ENCODE measurements at places on chromosomes 1 and 21.

DNA sequence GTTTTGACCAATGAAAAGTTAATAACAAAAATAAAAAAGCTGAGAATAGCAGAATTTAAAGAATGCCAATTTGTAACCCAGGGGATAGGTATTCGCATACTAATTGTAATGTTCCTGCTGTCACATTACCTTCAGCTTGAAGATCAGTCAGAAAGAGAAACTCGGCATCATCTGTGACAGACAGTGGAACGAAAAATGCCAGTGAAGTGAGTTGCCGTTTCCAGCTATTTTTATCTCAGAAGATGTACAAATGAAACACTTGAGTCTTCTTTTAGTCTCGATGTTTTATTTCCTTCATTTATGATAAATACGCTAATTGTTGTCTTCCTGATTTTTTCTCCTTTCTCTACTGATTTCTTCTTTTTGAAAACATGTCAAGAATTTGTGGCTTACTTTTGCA lies 26.1 kb downstream of the RGS21 start:
- DNase-seq = no peak

DNA sequence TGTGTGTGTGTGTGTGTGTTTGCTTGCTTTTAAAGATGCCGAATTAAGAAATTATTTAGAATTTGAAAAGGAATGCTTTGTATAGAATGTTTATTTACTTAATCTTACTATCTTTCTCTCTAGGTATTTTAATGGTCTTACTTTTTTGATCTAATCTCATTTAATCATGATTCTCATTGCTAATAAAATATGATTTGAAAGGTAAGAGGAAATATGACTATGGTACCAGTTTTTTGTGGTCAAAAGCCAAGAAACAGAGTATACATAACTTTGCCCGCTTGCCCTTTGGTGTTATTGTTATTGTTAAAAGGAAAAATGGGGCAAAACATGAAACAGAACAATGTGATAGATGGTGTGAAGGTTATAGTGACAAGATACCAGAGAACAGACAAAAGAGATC lies 74.6 kb downstream of the RPS6KC1 start:
- no peak for DNase-seq

- no peak for DNase-seq
Observed at GRCh38 chr1:54282101-54282847, 82.3 kb downstream of the MRPL37 start.

GRCh38 chr1:247681288-247681897 lies 1.9 kb upstream of the OR13G1 start:
- peak; percentile 4 for DNase-seq

GRCh38 chr1:204335533-204335932 lies 24.2 kb downstream of the PLEKHA6 start:
- DNase-seq = no peak

DNA sequence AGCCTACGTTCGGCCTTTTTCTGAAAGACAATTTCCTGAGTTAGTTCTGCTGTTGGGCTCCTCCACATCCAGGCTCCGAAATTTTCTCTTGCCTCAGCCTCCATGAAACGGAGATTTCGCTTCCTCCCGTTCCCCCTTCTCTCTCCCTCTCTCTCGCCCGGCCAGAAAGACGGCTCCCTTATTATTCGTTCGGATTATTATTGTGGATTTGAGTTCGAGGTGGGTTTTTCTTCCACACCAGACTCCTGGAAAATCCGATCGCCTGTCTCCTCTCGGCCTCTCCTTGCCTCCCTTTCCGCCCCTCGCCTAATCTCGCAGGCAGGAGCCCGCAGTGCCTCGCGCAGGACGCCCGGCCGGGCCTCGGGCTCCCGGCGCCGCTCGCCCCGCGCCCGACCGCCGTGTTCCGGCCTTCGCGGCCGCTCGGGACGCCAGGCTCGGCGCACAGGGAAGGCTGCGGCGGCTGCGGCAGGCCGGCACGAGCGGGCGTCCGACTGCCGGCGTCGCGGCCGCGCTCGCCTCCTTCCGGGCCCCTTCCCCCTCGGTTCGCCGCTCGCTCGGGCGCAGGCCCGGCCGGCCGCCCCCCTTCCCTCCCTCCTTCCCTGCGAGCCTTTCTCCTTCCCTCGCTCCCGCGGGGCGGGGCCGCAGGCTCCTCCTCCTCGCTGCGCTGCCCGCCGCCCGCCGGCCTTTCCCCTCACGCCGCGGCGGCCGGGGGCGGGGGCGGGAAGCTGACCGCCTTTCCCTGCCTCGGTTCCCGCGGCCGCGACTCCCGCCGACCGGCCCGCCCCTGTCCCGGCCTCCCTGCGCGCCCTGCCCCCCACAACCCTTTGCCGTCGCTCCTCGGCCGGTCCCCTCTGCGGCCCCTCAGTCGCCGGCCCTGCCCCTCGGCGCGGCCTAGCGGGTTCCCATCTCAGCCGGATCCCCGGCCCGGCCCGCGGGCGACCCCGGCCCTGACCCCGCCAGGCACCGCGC lies at the start of gene ARHGEF11:
ARHGEF11 (minus strand) TSS at position 493 of the 969 bp plus-strand sequence. CDS start 1,412 bp downstream, outside the sequence.
- peak; percentile 88 for DNase-seq

- peak; percentile 54 for DNase-seq
Observed at GRCh38 chr1:114428083-114428754, 82.8 kb downstream of the TRIM33 start.

GRCh38 chr1:193031431-193031830 lies 27.7 kb downstream of the UCHL5 start:
- peak; percentile 6 for DNase-seq

DNA sequence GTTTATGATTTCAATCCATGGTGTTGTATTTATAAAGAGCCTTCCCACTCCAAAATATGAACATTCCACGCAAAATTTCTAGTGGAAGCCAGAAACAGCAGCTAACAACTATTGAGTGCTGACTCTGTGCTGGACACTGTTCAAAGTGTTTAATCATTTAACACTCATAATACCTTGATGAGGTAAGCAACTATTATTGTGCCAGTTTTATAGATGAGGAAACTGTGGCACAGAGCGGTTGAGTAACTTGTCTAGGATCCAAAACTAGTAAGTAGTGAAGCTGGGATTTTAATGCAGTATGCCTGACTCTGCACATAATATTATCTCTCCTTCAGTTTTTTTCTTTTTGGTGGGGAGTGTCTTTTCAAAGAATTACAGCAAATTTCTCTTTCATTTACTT lies 228.3 kb downstream of the SLC35F3 start:
- DNase-seq = no peak

DNA sequence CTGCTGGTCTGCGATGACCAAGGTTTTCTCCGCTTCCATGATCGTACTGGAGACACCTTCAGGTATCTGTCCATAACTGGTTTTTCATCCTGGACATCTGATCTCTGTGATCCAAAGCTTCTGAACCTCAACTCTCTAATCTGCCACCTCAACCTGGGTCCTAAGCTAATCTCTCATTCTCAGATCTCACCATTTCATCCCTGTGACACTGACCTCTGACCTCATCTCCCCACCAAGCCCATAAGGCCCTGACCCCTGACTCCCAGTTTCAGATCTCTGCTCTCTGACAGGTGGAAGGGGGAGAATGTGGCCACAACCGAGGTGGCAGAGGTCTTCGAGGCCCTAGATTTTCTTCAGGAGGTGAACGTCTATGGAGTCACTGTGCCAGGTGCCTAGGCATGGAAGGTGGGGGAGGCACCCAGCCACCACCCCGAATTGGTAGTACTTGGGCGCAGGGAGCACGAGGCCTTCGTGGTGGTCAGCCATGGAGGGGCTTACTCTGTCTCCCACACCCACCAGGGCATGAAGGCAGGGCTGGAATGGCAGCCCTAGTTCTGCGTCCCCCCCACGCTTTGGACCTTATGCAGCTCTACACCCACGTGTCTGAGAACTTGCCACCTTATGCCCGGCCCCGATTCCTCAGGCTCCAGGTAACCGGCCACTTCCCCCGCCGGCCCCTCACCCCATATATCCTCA lies 3.8 kb downstream of the SLC27A3 start:
- DNase-seq = no peak

DNA sequence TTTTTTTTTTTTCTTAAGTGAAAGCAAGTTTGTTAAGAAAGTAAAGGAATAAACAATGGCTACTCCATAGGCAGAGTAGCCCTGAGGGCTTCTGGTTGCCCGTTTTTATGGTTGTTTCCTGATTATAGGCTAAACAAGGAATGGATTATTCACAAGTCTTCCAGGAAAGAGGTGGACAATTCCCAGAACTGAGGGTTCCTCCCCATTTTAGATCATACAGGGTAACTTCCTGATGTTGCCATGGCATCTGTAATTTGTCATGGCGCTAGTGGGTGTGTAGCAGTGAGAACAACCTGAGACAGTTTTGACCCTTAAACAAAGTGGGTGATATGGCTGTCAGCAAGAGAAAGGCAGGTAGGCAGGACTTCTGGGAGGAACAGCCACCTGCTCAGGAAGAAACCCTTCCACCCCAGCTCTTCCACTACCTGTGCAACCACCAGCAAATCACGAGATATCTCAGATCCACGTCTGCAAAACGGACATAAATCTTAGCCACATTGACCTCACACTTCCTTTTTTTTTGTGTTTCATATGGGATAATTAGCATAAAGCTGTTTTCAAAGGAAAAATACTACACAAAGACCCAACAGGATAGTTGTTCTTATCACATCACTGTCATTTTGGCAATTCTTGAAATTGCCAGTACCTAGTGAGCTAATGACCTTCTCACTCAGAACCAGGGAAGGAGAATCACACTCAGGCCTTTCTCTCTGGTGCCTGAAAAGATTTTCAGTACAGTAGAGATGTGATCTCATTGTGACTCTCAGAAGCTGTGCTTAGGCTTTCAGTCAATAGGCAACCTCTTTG lies 34.8 kb upstream of the DUSP10 start:
- no peak for DNase-seq

DNA sequence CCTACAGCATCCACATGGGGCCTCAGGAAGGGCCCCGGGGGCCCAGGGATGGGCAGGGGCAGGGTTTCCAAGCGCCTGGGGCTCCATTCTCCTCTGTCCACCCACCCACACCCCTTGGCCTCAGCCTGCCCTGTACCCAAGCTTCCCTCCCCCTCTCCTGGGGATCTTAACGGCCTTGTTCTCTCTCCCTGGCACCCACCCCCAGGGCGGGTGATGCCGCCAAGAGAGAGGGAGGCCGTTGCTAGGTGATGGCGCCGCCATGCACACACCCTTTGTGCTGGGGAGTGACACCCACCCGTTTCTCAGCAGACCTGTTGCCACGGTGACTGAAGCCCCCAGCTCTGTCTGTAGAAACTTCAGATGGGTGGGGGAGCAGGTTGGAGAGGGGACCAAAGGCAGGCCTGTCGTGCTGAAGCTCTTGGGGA lies 7.6 kb downstream of the GPR37L1 start:
- DNase-seq = no peak

GRCh38 chr1:183435497-183435896 lies 17.3 kb upstream of the NMNAT2 start:
- DNase-seq = no peak

DNA sequence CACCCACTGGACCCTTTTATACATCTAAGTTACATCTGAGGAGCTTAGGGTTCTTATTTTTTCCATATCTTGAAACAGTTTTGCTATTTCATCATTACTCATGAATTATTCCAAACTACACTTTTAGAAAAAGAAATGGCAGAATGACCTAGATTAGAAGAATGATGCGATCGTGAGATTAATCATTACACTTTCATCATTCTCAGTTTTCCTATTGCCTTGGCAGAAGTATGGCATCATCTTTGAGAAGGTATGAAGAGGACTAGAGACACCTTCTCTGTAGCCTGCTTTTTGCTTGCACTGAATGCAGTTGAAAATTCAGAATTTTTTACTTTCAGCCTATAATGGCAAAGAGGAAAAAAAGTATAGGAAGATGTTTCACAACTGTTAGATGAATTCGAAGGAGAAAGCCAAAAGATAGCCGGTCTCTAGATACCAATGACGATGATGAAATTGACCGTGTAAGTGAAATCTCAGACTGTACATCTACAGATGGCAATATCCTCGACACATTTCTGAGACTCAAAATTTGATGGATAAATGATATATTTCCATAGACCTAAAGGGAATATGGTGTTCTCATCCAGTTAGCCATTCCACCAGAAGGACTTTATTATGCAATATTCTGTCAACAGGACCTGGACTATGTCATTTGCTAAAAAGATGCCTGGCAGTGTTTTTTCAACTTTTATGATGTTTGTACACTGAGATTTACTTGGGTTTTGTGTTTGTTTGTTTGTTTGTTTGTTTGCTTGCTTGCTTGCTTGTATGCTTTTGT lies 191.8 kb downstream of the TOMM20 start:
- DNase-seq = no peak

DNA sequence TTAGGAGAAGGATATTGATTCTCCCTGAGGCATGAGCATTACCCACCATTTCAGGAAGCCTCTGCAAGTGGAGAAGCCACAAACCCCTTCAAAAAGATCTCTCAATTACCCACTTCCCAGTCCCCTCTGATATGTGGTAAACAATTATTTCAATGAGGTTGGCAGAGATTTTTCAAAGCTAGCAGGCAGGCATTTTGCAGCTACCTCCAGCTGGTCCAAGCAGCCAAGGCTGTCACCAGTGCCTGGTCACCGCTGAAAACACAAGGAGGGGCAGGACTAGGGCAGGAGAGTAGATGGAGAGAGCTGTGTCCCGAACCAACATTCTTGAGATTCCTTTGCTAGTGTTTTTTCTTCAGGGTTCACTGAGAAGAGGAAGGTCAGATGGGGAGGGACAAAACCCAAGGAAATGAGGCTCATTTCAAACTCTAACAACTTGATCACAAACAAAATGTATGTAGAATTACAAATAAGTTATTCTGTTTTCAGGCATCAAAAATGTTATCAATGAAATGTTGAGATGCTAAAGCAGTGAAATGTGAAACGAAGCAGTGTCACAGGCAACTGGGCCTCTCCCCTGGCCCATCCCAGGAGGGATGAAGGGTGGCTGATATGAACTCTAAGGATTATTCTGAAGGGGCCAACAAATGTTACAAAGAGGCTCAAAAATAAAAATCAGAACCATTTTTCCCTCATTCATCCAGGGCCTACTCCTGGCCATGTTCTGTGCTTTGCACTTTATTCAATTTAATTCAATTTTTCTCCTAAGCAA lies 22.3 kb downstream of the APP start:
- DNase-seq = no peak

DNA sequence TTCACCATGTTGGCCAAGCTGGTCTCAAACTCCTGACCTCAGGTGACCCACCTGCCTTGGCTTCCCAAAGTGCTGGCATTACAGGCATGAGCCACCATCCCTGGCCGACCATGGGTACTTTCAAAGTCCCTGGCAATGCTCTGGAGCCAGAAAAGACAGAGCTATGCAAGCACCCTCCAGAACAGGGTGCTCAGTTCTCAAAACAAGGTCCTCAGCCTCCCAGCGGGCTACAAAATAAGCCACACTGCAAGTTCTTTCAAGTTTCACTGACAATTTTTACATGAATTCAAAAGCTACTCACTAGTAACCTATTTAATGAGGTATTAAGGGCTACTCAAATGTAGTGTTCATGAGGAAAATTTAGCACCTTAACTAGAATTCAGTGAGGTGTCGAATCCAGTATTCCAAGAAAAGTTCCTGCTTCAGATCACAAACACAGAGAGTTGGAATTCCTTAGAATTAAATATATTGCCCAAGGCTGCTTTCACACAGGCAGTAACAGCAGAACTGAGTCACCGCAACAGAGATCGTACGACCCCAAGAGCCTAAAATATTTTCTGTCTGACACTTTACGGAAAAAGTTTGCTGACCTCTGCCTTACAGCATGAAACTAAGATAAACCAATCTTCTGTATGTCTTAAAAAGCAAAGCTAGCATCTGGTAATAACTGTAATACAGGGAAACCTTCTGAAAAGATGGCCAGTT lies 60.7 kb downstream of the HSF2BP start:
- peak; percentile 73 for DNase-seq
